ENCODE measurements at places on chromosomes 7 and 10. TPM values are rescaled to one million over a fixed set of nuclear protein-coding genes. Genes with fewer than 3 reads are reported as not detected.

The PSD gene
- total RNA-seq, result 0.18 TPM

DNA sequence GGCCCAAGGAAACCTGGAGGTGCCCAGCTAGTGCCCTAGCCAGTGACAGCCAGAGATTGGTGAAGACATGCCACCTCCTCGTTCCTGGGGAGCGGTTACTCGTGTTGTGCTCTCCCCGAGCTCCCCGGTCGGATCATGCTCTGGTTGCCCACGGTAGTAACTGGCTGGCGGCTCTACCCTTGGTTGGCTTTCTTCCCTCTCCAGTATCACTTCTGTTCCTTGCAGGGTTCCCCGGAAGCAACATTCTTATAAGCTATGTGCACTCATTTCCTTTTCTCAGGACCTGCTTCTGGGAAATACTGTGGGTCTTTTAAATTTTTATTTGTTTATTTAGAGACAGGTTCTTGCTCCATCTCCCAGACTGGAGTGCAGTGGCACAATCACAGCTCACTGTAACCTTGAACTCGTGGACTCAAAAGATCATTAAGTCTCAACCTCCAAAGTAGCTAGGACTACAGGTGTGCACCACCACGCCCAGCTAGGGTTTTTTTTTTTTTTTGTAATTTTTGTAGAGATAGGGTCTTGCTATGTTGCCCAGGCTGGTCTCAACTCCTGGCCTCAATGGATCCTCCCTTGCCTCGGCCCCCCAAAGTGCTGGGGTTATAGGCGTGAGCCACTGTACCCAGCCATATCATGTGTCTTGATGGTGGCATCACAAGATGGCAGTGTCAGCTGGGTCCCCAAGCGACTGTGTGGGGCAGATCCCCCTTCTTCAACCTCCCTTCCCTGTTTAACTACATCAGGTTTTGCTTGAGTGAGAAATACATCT, 6.9 kb upstream of the CALHM1 start:
- DNase-seq, result no peak

DNA sequence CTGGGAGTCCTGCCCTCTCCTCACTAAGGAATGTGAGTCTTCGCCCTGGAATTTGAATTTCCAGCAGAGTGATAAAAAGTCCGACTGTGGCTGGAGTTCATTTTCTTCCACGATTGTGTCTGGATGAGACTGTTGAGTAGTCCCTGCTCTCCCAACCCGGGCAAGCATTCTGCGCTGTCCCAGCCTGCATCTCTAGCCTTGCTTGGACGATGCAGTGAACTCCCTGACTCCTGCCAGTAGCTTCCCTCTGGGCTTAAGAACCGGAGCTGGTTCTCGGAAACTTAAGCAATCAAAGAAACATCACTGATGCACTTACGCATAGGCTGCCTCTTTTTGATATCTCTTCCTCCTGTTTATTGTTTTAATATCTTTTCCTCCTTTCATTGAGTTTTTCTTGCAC, 116.0 kb upstream of the FZD8 start:
- no peak for DNase-seq

- DNase-seq, result no peak
These were observed 248.1 kb downstream of the ABCA13 start for GRCh38 chr7:48419401-48419800.

GRCh38 chr7:15621468-15621867, 59.7 kb upstream of the AGMO start:
- no peak for DNase-seq

DNA sequence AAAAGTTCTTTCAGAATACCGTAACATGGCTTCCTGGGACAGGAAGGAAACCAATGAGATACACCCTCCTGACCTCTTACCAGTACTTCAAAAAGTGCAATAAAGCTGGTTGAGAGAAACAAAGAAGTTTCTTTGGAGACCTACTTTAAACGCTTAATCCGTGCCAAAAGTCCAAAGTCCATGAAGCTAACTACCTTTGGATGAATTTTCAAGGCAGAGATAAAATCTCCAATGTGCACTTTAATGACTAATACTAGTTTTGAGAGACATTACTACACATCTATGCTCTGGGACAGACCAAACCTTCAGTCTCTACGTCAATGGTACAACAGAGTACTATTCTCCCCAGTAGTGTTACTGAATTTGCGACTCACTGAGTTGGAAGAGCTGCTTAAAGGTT, 46.1 kb downstream of the UBE2H start:
- DNase-seq, result no peak

DNA sequence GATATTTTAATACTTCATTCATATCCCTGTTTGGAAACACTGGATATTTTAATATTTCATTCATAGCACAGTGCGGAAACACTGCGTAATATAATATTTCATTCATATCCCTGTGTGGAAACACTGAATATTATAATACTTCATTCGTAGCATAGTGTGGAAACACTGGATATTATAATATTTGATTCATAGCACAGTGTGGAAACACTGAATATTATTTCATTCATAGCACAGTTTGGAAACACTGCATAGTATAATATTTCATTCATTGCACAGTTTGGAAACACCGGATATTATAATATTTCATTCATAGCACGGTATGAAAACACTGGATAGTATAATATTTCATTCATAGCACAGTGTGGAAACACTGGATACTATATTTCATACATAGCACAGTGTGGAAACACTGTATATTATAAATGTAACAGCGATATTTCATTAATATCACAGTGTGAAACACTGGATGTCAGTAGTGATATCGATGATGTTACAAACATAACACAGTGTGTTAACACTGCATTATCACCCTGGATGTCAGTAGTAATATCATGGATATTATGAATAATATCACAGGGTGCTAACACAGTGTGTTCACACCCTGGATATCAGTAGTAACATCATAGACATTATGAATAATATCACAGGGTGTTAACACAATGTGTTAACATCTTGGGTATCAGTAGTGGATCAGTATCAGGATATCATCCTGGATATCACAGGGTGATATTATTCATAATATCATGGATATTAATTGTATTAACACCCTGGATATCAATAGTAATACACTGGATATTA, 2.9 kb upstream of the TMEM225B start:
- DNase-seq, result no peak

- DNase-seq, result no peak
These were observed 184.4 kb downstream of the MDFIC start for GRCh38 chr7:115106316-115106715.

Data from SJCRH30 (cell line).